ENCODE measurements at places on chromosomes 4 and X. TPM values are rescaled to one million over a fixed set of nuclear protein-coding genes. Genes with fewer than 3 reads are reported as not detected.

Gene KDR
- total RNA-seq = 38.7 TPM

Gene TMEM144
- total RNA-seq = 11.1 TPM

DNA sequence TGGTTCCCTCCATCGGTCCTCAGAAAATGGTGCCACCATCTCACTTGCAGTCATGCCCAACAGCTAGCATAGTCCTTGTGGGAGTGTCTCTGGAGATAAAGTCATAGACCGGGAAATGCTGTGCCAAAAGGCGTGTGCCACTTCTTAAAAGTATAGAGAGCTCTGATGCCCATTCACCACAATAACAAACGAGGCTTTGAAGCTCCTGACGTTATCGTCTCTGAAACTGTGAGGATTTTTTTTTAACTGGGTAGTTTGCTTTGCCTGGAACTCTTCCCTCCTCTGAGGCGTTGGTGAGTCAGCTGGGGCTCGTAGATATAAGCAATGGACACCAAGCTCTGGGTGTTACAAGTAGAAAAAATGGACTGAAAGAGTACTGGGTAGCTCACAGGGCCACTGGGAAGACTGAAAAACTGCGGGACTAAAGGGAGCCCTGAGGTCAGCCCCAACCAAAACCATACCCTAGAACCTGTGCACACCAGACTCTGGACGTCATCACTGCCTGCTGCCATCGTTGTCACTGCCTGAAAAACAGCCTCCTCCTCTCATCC is 89.4 kb upstream of the TRIM2 start:
- DNase-seq = no peak

GRCh38 chr4:185956544-185956940 is 112.4 kb upstream of the TLR3 start:
- DNase-seq = no peak

DNA sequence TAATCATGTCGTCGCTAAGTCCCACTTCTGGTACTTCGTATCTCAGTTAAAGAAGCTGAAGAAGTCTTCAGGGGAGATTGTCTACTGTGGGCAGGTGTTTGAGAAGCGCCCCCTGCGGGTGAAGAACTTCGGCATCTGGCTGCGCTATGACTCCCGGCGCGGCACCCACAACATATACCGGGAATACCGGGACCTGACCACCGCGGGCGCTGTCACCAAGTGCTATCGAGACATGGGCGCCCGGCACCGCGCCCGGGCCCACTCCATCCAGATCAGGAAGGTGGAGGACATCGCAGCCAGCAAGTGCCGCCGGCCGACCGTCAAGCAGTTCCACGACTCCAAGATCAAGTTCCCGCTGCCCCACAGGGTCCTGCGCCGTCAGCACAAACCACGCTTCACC is 11.3 kb downstream of the PNCK start:
- peak; percentile 61 for DNase-seq

GRCh38 chrX:10833299-10834169 is 213.1 kb upstream of the MID1 start:
- DNase-seq = peak; percentile 23

- no peak for DNase-seq
These were observed 101.7 kb upstream of the KIT start for GRCh38 chr4:54556051-54556450.

DNA sequence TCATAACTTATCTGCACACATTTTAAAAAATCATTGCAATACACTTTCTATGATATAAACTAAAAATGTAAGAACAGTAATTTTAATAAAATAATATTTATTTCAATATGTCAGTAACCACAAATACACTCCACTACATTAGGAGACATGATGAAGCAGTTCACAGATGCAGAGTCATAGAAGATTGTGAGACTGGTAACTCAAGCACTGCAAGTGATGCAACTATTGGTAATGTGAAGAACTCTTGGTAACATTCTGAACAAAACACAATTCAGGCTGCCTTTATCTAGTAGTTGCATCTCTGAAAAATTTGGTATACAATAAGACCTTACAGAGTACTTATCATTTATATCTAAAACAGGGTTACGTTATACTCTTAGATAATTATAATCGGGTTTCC is 52.6 kb upstream of the LRAT start:
- DNase-seq = no peak

GRCh38 chr4:42339935-42340406 is 57.3 kb upstream of the SHISA3 start:
- DNase-seq = peak; percentile 70

DNA sequence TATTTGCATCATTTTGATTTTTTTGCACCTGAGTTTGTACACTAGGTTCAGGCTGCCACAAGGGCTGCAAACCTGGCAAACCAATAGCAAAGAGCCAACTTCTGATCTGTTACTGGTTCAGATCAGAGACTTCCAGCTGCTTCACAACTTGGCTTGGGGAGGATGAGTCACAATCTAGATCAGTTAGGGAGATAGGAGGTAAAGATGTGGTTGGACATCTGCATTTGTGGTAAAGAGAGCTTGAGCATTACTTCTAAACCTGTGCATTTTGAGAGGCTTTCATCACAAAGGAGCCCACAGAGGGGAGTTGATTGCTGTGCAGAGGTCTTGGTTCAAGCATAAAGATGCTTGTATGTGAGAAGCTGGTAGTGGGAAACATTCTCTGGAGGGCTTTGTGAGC is 34.5 kb downstream of the LINC00632 start:
- DNase-seq = no peak

Gene CLDN34
- not detected for total RNA-seq

Gene GYPA
- not detected for total RNA-seq

DNA sequence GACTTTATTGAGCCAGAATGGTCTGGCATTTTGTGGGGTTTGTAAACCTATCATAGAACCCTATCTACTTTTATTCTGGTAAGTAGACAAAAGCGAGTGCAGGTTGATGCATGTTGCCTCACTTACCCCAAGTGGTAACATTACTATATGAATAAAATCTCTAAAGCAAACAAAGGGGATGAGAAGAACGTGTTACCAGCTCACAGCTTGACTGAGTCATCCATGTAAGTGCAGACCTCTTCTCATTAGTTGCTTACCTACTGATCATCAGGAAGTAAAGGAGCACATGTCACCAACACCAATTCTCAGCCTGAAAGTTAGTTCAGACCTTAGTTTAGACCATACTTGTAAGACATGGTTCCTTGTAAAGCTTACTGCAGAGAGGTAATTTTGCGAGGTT is 1328.3 kb downstream of the C4orf33 start:
- no peak for DNase-seq

Gene PPP1R2C
- not detected for total RNA-seq

GRCh38 chr4:183885205-183885720 is 19.8 kb upstream of the STOX2 start:
- no peak for DNase-seq

Gene NCBP2L
- total RNA-seq = not detected

Gene PGM2
- total RNA-seq = 13.8 TPM

Gene COL25A1
- total RNA-seq = 1.5 TPM

Gene F11
- total RNA-seq = not detected

Gene SPIN2B
- 7.9 TPM for total RNA-seq

DNA sequence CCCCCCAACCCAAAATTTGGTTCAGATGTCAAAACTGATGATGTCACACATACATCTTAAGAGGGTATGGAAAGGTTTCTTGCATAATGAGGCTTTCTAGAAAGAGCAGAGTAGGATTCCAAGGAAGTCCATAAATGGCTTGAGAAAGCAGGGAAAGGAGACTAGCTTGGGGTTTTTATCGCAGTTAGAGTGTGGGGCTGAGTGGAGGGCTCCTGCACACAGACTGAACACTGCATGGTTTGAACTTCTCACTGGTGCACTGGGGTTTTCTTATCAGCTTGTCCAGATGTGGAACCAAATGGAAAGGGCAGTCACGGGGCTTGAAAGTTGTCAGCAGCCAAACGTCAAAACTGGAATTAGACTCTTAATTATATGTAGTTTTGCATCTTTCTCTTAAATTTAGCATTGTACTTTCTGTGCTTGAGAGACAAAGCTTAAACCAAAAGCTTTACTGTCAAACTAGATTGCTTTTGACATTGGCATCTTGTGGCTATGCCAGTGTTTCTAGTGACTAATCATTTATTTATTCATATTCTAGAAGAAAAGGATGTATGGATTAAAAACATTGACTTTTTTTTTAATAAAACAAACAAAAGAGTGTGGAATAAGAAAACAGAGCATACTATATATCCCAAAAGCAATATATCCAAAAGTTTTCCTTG is 78.3 kb upstream of the STIM2 start:
- no peak for DNase-seq

DNA sequence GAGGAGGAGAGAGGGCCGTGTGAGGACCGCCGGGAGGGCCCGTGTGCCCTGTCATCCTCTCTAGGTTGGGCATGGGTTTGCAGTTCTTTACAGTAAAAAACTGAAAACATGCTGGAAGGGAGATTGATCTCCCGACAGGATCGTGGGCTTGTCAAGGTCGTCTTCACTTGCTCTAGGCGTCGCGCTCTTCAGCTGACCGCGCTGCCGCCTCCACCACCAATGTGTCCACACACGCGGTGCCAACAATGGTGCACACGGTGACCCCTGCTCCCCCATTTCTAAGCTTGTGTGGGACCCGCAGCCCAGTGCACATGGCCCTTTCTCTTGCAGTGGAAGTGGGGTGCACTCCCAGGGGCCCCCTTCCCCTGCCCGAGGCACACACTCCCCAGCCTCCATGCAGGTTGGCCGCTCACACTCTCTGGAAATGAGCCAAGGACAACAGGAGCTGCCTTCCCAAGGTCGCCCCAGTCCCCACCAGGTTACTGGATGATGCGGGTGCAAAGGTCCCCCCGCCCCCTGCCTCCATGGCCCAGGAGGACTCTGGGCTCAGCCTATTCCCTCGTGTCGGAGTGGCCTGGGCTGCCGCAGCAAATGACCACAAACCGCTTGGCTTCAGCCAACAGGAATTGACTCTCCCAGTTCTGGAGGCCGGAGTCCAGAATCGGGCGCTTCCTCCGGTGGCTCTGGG is 1.7 kb upstream of the ZFP92 start:
- no peak for DNase-seq

DNA sequence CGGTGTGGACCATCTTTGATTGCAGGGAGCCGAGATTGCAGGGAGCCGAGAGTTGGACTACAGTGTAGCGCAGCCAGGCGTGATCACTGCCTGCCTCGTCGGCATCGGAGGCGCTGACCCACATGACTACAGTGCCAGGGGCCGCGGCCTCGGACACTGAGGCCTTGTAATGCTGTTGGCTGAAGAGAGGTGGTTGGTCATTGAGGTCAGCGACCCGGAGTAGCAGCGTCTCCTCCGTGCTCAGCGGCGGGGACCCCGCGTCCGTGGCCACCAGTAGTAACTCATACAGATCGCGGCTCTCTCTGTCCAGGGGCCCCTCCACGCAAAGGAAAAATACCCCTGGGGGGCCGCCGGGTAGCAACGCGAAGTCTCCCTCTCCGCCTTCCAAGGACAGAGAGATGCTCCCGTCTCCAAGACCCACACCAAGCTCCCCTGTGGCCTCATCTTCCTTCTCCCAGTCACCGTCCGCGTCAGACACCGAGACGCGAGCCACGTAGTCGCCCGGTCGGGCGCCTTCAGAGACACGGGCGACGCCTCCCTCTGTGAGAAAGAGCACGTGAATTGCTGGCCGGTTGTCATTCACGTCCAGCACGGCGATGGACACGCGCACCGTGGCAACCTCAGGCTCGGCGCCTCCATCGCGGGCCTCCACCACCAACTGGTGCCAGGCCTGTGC is 1.9 kb downstream of the DCHS2 start:
- no peak for DNase-seq

- peak; percentile 28 for DNase-seq
These were observed 756.9 kb downstream of the FAT4 start for GRCh38 chr4:126071346-126072333.

Gene HTATSF1
- total RNA-seq = 46.0 TPM

- DNase-seq = no peak
These were observed at the start of gene TXK for GRCh38 chr4:48134081-48134480. Gene TXK (minus strand): TSS chr4:48134250. CDS start chr4:48134170, 80 bp downstream.

GRCh38 chr4:83179205-83179604 is 64.7 kb upstream of the PLAC8 start:
- DNase-seq = no peak

Gene CTSO
- total RNA-seq = 10.0 TPM

- DNase-seq = no peak
These were observed 25.0 kb upstream of the TMLHE start for GRCh38 chrX:155637714-155638113.

DNA sequence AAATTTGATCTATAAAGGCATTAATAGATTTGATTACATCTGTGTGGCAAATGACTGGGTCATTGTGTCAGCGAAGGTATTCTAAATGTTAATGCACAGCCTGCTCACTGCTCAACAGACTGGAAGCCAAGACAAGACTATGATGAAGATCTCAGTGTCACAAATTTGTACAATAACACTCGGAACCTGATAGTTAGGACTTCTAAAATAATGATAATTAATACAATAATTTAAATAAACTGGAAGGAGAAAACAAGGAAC is 217.4 kb downstream of the CENPC start:
- no peak for DNase-seq

Gene MAGEA9B
- not detected for total RNA-seq

DNA sequence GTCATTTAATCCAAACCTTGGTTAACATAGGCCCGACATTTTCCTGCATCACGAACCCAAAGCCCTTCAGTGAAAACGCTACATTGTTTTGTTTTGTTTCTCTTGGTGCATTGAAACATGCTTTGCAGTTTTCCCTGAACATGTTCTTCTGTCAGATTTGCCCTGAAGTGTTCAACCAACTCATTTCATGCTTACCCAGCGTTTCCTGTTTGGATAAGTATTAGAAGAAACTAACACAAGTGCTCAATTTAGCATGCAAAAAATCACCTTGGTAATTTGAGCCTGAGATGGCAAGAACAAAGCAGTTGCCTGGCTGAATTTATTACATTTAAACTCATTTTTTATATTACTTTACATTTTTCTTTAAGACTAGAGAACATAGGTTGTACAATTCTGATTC is 160.1 kb upstream of the VCX3A start:
- no peak for DNase-seq

GRCh38 chrX:95076449-95076848 is 1402.4 kb downstream of the FAM133A start:
- no peak for DNase-seq

DNA sequence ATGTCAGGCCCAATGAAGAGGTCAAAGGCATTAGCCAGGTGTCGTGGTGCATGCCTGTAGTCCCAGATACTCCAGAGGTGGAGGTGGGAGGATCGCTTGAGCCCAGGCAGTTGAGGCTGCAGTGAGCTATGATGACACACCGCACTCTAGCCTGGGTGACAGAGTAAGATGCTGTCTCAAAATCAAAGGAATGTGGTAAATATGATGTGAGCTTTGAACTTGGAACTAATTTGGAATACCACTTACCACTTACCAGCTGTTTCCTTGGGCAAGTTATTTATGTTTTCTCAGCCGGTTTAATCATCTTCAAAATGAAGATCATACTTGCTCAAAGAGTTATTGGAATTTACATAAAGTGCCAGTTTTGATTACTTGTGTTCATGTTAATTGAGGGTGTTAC is 23.8 kb upstream of the SEPSECS start:
- DNase-seq = no peak

GRCh38 chr4:70895405-70895804 is 6.8 kb upstream of the MOB1B start:
- no peak for DNase-seq

DNA sequence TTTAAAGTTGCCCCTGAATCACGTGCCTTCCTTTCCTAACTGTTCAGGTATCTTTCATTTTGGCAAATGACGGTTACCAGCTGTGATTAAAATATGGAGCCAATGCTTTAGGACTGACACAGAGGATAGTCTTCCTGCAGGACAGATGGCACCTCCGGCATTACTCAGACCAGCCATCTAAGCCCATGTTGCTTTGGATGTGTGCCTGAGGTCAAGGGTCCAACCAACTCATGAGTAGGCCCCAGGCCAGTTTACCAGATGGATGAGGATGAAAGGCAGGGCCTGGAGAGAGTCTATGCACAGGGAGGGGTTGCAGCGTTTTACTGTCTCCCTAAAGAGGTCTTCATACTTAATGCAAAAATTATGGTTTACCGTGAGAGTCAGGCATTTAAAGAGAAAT is 174.0 kb upstream of the GATB start:
- DNase-seq = no peak
